ENCODE measurements at places on chromosomes 5 and 9.

DNA sequence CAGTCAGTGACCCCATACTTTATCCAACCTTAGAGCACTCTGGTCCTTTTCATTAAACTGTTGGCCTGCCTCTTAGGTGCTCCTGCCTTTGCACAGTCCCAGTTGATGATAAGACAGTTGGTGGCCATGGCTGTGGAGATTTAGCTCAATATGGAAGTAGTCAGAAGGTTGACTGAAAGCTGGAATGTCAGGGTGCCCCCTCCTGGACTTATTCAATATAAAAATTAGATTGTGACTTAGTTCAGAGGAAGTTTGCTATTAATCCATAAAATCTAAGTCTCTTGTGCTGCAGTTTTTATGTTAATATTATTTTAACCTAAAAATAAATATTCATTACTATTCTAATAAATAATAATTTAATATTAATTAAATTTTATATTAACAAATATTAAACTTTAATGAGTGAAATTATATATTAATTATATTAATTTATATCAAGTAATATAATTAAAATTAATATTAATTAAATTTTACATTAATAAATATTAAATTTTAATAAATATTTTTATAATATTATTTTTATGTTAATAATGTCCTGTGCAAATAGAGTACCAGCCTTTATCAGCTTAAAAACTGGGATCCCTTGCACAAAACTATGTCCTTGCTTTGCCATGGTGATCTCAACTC, 77.7 kb upstream of the ADAMTSL1 start:
- no peaks in the 10 kb centered on the region for H3K27me3 ChIP-seq
- no peak overlapping the region for H3K27ac ChIP-seq
- no peaks in the 10 kb centered on the region for H3K4me1 ChIP-seq
- H3K36me3 ChIP-seq, result no peaks in the 10 kb centered on the region
- no peak overlapping the region for H3K4me3 ChIP-seq

DNA sequence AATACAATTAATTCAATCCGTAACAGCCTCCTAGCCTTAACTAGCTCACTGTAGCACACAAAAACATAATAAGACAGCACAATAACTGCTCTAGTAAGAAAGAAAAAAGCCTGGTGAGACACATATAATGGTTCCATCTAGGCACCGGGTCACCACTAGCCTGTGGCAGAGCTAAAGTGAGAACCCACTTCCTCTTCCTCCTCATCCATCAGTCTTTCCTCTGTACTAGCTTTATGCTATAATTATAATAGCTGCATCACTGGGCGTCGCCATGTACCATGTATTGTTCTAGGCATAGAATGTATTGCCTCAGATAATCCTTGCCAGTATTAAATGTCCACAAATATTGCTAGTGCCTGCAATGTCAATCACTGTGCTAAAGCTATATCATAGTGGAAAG, 23.1 kb downstream of the ADRB2 start:
- no peak for DNase-seq
- H3K27ac ChIP-seq, result no peak overlapping the region
- H3K4me3 ChIP-seq, result no peak overlapping the region
- H3K27me3 ChIP-seq, result no peaks in the 10 kb centered on the region
- no peaks in the 10 kb centered on the region for H3K4me1 ChIP-seq
- H3K36me3 ChIP-seq, result no peaks in the 10 kb centered on the region

DNA sequence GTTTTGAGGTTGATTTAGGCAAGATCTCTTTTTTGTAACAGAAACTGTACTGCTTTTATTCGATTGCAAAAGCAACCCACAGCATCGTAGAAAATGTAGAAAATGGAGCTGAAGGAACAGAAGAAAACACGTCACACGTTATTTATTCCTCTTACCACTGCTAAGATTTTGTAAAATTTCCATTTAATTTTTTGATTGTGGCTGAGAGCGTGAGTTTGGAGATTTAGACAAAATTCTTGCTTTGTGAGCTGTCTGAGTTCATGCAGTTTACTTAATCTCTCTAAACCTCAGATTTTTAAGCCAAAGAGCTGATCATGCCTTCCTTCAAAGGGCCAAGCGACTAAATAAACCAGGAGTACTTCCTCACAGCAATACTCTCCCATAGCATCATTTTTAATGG, 24.8 kb downstream of the DPYSL3 start:
- peak overlapping the region; percentile 76 for H3K27ac ChIP-seq
- no peak overlapping the region for H3K4me3 ChIP-seq
- no peaks in the 10 kb centered on the region for H3K27me3 ChIP-seq
- no peak for DNase-seq

DNA sequence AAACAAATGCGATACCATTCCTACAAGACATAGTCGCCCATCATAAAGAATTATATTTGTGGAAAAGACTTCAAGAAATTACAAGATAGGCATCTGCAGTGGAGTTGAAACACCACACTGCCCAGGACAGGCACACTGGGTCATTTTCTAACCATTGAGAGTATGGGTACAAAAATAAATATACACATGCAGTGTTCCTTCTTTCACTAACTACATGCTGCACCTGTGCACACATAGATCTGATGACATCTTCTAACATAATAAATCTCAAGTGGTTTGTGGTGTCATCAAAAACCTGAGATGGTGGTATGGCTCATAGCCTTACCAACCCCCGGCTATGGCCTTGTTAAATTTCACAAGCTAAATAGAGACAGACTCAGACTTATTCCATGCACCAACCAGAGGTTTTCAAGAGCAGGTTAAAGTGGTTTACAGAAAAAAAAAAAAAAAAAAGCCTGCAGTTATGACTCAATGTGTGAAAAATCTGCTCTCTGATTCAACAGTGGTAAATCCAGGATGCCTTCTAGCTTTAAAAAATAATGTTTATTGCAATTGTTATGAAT, 12.4 kb upstream of the NFIB start:
- no peaks in the 10 kb centered on the region for H3K27me3 ChIP-seq
- no peak overlapping the region for H3K4me3 ChIP-seq
- H3K36me3 ChIP-seq, result no peaks in the 10 kb centered on the region
- DNase-seq, result no peak
- no peaks in the 10 kb centered on the region for H3K4me1 ChIP-seq
- H3K27ac ChIP-seq, result peak overlapping the region; percentile 50

- DNase-seq, result peak; percentile 73
- no peaks in the 10 kb centered on the region for H3K36me3 ChIP-seq
- no peaks in the 10 kb centered on the region for H3K27me3 ChIP-seq
- peak overlapping the region; percentile 66 for H3K27ac ChIP-seq
- peaks cover 6% of the 10 kb centered on the region for H3K4me1 ChIP-seq
Observed at GRCh38 chr9:90921104-90921503, 119.5 kb downstream of the SYK start.

DNA sequence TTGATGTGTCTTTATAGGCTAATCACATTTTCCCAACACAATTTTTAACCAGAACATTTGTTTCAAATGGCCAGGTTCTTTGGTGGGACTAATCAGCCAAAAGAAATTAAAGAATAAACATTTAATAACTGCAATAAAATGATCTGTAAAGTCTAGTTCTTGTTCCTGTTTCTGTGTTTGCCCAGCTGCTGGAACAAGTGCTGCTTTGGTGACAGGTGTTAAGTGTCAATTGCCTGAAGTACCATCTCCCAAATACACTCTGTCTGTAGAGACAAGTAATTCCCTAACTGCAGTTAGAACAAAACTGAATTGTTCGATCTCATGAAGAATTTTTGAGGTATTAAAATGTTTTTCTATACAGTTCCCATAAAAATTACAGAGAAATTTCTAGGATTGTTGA, 402.3 kb upstream of the CHD1 start:
- H3K4me3 ChIP-seq, result no peak overlapping the region
- no peaks in the 10 kb centered on the region for H3K36me3 ChIP-seq
- DNase-seq, result no peak

DNA sequence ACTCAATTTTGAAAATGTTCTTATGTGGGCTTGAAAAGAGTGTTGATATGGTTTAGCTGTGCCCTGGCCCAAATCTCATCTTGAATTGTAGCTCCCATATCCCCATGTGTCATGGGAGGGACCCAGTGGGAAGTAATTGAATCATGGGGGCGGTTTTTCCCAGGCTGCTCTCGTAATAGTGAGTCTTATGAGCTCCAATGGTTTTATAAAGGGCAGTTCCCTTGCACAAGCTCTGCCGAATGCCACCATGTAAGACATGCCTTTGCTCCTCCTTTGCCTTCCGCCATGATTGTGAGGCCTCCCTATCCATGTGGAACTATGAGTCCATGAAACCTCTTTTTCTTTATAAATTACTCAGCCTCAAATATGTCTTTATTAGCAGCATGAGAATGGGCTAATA, 71.0 kb downstream of the USP20 start:
- H3K4me3 ChIP-seq, result no peak overlapping the region
- no peak overlapping the region for H3K27ac ChIP-seq
- no peaks in the 10 kb centered on the region for H3K36me3 ChIP-seq
- no peaks in the 10 kb centered on the region for H3K4me1 ChIP-seq
- DNase-seq, result no peak

DNA sequence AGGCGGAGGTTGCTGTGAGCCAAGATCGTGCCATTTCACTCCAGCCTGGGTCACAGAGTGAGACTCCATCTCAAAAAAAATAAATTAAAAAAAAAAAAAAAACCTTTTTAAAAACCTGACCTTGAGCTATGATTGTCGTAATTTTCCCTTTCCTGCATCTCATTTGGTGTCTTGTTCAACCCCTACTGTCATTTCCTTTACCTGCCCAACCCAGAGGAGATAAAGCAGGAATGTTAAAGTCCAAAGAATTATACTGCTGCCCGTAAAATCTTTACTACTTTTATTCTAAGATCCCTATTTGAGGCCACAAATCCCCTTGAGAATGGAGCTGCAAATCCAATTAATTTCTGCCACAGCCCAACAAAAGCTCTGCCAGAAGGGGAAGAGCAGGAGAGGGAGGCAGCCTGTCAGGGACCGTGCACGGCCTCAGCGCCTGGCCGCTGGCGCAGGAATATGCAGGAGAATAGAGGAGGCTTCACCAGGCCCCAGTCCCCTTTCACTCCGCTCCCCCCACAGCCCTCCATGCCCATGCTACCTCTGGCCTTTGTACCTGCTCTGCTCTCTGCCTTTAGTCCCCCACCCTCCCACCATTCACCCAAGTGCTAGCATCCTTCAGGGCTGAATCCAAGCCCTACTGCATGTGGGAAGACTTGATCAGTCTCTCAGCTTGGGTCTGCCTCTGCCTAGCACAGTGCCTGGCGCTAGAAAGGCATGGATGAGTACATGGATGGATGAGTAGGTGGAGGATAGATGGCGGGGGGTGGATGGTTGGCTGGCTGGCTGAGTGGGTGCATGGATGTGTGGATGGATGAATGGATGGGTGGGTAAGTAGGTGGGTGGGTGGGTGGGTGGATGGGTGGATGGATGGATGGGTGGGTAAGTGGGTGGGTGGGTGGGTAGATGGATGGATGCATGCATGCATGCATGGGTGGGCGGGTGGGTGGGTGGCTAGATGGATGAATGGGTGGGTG, 99.8 kb upstream of the SARDH start:
- no peak for DNase-seq
- no peak overlapping the region for H3K27ac ChIP-seq
- H3K4me1 ChIP-seq, result no peaks in the 10 kb centered on the region
- H3K36me3 ChIP-seq, result no peaks in the 10 kb centered on the region

GRCh38 chr5:27773166-27773565, 734.8 kb upstream of the CDH9 start:
- no peaks in the 10 kb centered on the region for H3K36me3 ChIP-seq
- H3K27ac ChIP-seq, result no peak overlapping the region
- H3K27me3 ChIP-seq, result no peaks in the 10 kb centered on the region
- DNase-seq, result no peak
- no peaks in the 10 kb centered on the region for H3K4me1 ChIP-seq

DNA sequence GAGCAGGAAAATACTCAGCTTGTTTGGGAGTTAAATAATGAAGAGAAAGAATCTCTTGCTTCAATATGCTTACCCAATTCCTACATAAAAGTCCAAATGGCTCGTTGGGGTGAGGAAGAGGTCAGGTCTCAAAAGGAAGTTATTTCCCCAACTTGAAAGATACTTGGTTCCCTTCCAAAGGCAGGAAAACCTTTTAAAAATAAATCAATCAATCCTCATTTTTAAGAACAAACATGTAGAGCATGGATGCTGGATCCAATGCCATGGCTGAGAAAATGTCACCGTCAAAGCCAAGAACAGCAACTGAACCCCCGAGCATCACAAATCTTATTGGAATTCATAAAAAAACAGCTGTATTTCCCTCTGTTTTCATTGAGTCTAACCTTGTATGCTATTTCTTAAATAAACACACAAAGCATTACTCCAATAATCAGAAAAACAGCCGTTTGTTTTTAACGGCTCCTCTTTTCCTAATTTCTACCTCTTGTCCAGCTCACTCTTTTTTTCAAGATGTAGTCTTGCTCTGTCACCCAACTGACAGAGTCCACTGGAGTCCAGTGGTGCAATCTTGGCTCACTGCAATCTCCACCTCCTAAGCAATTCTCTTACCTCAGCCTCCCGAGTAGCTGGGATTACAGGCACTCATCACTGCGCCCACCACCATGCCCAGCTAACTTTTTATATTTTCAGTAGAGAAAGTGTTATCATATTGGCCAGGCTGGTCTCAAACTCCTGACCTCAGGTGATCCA, 140.7 kb downstream of the GNA14 start:
- no peak overlapping the region for H3K4me3 ChIP-seq
- no peaks in the 10 kb centered on the region for H3K36me3 ChIP-seq
- no peak overlapping the region for H3K27ac ChIP-seq
- DNase-seq, result no peak

DNA sequence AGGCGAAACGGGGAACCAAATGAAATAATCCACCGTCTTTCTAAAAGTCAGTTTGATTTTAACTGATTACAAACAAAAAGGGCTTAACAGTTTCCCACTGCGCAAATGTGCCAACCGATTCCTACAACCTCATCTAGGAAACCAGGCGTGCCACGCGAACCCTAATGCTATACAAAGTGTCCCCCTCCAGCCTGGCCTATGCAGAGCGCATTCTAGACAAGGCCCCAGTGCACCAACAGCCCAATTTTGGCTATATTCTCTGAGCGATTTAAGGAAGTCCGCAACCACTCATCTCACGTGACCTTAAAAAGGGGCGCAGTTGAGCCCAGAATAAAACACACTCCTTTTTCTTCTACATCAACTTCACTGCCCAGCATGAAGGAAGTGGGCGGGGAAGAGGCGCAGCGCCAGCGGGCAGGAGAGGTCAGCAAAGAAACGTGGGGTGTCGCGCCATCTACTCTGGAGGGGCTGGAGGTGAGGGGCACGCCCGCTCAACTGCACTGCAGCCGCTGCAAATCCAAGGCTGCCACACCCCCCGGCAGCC, 779 bp downstream of the FAM13B start:
- peaks cover 20% of the 10 kb centered on the region for H3K4me1 ChIP-seq
- no peaks in the 10 kb centered on the region for H3K36me3 ChIP-seq
- H3K27ac ChIP-seq, result peak overlapping the region; percentile 99
- peak overlapping the region; percentile 98 for H3K4me3 ChIP-seq
- no peaks in the 10 kb centered on the region for H3K27me3 ChIP-seq

- H3K36me3 ChIP-seq, result no peaks in the 10 kb centered on the region
- H3K27me3 ChIP-seq, result no peaks in the 10 kb centered on the region
- H3K27ac ChIP-seq, result peak overlapping the region; percentile 15
- no peaks in the 10 kb centered on the region for H3K4me1 ChIP-seq
Observed at GRCh38 chr5:179300581-179301180, 44.6 kb downstream of the ADAMTS2 start.
